Stimulated activated CD4-positive, alpha-beta T cell treated with anti-CD3 and anti-CD28 coated beads, TNF-alpha, amount 100 ng/mL, for 24 hours (primary cell): ENCODE measurements at places on chromosomes 1 and 21.

GRCh38 chr1:17676387-17677060 is 78.6 kb upstream of the ACTL8 start:
- no peak for DNase-seq

DNA sequence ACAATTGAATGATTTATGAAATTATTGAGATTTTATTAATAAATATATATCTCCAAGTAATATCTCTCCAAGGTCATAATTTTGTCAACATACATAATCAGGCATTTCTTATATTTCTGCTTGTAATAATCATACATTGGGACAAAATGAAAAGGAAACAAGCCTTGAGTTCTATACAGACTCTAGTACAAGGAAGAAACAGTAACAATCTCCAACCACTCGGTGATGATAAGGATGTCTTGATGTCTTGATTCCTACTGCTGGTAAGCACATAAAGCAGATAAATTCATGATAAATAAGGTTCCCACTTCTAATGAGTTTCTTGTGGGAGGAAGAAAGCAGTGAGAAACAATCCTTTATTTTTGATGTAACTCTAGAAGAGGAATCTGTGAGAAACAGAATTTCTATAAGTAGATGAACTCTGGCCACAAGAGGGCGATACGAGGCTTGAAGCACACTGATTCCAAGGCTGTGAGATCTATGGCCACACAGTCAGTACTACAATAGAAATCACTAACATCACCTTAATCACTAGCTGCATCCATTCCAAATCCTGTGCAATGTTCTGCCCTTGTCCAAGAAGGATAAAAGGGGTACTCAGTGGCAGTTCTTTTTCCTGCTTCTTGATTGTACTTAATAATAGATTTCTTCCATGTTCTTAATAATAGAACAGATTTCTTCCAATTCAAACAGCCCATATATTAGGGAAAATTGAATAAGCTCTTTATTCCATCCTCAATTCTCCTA is 41.4 kb upstream of the LRRC8B start:
- peak; percentile 55 for DNase-seq

DNA sequence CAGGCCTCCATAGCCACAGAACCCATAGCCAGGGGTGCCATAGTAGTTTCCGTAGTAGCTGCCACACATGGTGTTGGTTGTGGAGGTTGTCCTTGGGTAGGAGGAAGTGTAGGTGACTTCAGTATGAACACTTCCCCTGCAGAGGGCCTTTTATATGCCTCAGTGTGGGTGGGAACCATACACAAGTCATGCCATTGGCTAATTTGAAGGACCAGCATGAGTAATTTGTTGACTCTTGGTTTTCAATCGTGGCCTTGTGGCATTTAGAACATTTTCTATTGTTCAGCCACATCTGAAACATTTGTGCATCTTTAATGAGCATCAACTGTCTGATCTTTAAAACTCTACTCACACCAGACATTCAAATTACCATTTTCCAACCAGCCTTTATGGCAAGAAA is at the start of gene KRTAP6-1:
Gene KRTAP6-1 (minus strand): TSS at position 95 of the 400 bp plus-strand sequence. CDS start 26 bp downstream, at position 69.
- no peak for DNase-seq

DNA sequence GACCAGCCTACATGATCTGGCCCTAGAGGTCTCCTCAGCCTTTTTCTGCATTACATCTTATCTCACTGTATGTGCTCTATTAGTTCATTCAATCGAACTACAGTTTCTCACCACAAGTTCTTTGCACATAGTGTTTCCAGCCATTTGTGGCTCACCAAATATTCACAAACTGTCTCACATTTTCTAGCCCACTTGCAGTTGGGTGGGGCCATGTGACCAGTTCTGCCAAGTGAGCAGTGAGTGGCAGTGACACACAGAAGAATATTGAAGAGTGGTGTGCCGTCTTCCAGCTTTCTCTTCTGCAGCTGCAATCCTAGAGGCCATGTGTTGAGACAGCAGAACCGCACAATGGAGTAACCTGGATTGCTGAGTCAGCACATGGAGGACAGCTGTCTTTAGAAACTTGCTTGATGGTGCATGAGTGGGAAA is 103.2 kb upstream of the ZNF644 start:
- DNase-seq = peak; percentile 44

DNA sequence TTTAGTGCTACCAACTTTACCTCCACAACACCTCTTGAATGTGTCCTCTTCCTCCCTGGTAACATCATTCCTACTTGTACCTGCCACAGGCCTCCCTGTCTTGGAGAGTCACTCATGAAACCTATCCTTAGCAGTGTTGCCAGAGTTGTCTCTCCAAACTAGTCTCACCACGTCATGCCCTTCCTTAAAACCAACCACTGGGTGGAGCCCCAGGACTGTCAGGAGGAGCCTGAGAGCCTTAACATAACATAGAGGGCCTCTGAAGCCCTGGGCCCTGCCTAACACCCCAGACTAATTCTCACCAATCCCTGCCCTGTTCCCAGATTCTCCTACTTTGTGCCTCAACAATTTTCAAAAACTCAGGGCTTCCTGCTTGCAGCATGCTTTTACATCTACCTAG is 65.3 kb downstream of the ZNF697 start:
- DNase-seq = no peak

GRCh38 chr1:230706020-230706699 is 7.8 kb downstream of the AGT start:
- DNase-seq = no peak

DNA sequence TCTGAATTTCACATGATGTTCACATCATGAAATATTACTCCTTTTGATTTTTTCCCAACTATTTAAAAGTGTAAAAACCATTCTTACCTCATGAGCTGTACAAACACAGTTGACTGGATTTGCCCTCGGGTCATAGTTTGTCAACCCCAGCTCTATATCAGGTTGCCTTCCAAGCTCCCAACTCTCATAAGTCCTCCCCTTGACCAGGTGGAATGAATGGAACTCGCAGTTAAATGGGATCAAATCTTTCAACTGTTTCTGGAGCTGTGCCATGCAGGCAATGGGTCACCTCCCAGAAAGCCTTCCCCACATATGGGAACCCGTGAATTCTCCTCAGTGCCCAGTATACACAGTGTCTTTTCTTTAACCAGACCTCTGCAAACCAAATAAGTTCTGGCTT is 169.8 kb upstream of the FOXD3 start:
- DNase-seq = no peak

- DNase-seq = no peak
Measured at GRCh38 chr1:200299571-200299970, 110.3 kb downstream of the ZNF281 start.

DNA sequence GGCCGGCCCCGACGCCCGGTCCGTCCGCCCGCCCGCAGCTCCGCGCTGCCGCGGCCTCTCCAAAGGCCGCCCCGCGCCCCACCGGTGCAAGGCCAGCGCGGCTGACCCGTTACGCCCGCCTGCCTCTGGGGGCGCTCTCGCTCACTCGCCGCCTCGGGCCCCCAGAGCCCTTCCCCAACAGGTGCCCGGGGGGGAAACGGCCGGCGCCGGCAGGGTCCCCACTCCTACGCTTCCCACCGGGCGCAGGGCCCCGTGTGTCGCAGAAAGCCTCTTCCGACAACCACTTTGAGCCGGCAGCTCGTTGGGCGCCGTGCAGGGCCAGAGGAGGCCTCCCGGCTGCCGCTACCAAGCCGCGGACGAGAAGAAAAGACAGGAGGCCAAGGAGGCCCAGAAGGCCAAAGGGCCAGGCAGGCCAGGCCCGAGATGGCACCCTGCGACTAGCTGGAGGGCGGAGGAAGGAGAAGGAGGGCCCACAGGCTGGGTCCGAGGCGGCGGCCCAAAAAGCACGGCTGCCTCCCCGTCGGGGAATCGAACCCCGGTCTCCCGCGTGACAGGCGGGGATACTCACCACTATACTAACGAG is 64.9 kb upstream of the FCGR2A start:
- peak; percentile 69 for DNase-seq

GRCh38 chr1:53459321-53460175 is at the start of gene DMRTB1:
DMRTB1 (plus strand) TSS chr1:53459399; CDS start chr1:53459454, 55 bp downstream.
- no peak for DNase-seq

GRCh38 chr1:41764656-41765055 is 154.1 kb downstream of the HIVEP3 start:
- DNase-seq = no peak

GRCh38 chr1:234000557-234001041 is 96.1 kb downstream of the SLC35F3 start:
- no peak for DNase-seq

- no peak for DNase-seq
Measured at GRCh38 chr1:5680600-5680999, 311.6 kb downstream of the NPHP4 start.

DNA sequence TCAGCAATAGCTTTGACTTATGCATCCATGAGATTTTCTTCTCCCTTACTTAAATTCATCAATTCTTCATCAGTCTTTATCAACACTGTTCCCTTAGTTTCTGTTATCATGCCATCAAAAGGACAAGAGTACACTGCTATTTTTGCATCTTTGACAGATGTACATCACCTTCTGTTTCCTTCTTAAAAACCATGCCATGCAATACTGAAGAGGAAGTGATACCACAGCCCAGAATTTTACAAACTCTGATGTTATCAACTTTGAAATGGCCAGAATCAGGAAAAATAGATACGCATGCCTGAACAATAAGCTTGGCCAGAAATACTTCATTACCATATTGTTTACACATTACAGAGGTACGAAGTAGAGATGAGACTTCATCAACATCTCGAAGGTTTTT is 21.1 kb downstream of the FMO5 start:
- no peak for DNase-seq

DNA sequence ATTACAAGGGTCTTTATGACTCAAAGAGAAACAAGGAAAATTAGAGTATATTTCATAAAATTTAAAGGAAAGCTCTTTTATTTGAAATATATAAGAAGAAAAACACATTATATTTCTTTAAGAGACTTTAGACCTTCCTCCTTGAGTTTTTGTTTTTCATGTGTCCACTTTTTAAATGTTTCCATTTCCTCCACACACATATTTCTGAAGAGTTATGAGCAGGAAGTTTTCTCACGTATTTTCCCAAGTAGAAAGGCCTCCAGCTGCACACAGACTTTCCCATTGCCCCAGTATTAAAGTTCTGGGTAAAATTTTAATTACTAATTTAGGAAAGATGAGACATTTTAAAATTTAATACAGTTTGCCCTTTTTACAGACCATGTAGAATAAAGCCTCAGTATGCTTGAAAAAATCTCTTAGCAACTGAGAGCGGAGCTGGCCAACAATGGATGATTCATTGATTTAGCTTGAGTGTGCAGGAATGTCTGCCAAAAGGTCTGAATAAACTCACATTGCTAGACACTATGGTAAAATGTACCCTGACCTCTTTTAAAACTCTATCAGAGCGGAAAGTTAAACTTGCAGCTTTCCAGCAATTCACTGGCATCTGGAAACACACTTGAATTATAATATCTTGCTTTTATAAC is 57.9 kb downstream of the DDAH1 start:
- no peak for DNase-seq

DNA sequence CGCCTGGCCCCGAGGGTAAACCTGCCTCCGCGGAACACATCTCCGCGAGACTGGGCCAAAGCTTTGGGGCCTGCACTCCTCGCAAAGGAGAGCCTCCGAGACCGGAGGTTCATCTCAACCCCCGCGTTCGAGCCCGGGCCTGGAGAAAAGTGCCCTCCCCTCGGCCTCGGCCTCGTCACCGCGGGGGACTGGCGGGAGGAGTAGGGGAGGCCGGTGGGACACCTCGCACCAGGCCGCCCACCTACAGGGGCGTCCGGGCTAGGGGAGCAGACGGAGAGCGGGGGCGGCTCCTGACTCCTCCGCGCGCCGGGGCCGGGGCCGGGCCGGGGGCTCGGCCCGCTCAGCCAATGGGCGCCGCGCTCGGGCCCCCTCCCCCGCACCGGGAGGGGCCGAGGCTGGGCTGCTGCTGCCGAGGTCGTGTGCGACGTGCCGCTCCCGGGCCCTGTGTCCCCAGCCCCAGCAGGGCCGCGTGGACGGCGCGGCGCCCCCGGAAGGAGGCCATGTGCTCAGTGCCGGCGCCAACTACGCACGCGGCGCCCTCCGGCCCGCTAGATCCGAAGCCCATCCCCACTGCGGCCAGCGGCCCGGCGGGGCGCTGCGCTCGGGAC is 684 bp downstream of the SLC2A1 start:
- DNase-seq = peak; percentile 37

- DNase-seq = no peak
Measured at GRCh38 chr1:78540048-78540447, 49.3 kb downstream of the PTGFR start.

DNA sequence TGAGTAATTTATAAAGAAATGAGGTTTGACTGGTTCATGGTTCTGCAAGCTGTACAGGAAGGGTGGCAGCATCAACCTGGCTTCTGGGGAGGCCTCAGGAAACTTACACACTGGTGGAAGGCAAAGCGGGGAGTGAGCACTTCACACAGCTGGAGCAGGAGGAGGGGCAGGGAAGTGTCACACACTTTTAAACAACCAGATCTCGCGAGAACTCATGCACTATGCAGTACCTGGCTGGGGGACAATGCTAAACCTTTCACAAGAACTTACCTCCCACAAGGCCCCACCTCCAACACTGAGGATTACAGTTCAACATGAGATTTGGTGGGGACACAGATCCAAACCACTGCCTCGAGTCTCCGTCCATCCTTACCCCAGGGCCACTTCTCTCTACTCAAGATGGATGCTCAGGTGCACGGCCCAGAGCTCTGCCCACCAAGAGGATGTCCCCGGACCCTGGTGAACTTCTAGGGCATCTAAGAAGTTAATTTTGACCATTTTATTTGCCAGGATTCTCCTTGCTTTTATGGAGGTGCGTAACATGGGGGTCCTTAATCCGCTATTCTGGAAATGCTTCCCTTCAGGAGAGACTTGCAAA is 22.7 kb upstream of the ACTRT2 start:
- no peak for DNase-seq

DNA sequence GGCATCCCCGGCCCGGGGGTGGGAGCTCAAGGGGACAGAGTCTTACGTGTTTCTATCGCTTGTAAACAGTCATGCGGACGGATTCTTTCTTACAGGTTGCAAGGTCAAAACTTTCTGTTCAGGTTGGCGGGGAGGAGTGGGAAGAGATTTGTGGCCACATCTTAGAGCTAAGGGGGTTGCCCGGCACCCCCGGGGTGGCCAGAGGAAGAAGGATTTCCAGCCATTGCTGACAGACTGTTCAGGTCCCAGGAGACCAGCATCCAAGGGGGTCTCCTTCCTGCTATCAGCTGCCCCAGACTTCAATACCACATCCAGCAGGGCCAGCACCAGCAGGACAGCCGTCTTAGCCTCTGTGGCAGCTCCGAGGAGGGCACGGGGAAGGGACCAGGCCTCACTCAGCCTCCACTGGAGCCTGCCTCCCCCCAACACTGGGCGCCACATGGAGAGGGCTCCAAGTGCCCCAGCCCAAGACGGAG is 52.0 kb downstream of the KIF21B start:
- no peak for DNase-seq
